Fibroblast of skin of scalp (primary cell): ENCODE measurements at places on chromosomes 1 and 21.
A peak's percentile ranks its signal among the peaks of the same experiment; 100 is the strongest.

- DNase-seq = peak; percentile 75
These were observed 505.1 kb upstream of the USP24 start for GRCh38 chr1:55720261-55720660.

DNA sequence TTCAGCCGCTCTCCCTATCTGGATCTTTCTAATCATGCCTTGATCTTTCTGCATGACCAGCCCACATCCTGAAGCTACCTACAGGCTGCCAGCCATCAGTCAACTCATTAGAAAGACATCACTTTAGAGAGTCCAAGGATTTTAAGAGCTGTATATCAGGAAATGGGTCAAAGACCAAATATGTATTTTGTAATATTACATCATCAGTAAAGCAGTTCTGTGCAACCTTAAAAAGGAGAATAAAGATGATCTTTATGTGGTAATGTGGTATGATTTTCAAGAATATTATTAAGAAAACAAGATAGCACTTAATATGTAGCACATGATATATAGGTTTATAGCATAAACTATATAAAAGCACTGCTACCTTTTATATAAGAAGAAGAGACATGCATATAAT, 47.6 kb downstream of the SLC30A7 start:
- peak; percentile 8 for DNase-seq

DNA sequence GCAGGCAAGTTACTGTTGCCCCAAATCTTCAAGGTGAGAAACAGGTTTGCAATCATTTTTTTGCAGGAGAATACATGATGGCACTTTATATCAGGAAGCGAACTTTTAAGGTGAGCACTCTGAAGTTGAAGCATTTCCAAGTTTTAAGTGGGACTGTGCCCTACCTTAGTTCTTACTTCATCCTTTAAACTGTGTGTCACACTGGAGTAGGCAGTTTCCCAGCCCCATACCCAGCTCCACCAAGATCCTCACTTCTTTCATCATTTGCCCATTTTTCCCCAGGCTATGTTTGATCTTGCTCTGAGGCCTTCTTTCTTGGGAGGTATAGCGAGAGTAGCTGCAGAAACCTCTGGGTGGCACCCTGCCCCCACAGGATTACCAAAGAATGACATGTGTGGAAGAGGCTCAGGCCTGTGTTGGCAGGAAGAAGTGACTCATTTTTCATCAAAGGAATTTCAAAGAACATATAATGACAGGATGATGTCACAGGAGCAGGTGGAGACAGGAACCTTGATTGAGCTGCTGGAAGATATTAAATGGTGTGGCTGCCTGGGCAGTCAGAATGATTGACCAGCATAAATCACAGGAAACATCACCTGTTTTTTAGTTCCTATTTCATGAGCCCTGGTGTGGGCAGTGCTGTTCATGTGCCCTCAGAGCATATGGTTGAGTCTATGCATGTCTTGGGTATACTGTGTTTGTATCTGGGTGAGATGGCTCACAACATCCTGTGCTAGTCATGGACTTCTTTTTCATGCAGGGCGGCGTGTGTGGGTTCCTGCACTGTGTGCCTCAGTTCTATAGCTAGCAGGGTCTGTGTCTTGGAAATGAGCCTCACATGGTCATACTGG, 20.8 kb upstream of the MACF1 start:
- peak; percentile 74 for DNase-seq

DNA sequence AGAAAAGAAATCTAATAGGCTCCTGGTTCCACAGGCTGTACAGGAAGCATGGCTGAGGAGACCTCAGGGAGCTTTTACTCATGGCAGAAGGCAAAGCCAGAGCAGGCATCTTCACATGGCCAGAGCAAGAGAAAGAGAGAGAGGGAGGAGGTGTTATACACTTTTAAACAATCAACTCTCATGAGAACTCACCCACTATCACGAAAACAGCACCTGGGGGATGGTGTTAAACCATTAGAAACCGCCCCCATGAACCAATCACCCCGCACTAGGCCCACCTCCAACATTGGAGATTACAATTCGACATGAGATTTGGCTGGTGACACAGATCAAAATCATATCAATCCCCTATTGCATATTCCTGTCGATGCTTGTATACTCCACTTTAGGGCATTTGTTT, 93.5 kb downstream of the MRPL39 start:
- DNase-seq = no peak

DNA sequence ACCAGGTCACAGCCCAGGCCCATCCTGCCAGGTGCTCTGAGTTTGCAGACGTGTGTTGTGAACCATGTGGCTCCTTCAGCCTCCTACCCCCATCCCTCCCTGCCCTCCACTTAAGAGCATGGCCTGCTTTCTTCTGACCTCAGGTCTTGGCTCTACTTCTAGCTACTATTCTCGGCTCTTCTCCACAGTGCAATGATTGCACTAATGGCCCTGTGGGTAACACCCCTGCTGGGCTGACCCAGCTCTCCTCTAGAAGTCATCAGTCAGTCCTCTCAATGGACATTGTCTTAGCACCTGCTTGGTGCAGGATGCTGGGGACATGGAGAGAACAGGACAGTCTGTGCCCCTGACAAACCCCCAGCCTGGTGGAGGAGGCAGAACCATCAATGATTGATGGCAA, 22.2 kb upstream of the IFFO2 start:
- DNase-seq = no peak

- peak; percentile 38 for DNase-seq
These were observed 849 bp downstream of the NFIA start for GRCh38 chr1:61083013-61083806.

DNA sequence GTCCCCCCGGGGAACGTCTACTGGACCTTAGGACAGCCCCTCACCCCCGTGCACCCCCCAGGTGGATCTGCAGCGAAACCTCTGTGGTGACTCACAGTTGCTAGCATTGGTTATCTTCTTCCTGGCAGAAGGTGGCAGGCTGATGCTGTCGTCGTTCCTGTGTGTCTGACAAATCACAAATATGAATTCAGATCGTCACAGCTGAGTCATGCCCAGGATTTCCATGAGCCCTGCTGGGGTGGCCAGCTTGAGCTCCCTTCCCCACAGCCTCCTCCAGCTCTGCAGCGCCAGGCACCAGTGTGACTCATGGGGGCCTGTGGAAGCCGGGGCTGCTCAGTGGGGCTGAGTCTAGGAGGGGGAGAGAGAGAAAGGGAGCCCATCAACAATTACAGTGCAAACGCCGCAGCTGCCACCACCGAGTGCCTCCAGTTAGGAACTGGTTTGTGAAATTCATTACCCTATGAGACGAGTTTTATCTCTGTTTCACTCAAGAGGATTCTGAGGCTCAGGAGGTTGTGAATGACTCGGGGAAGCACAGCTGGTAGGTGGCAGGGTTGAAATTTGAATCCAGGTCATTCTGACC, 197.9 kb downstream of the DYRK1A start:
- peak; percentile 99 for DNase-seq

- no peak for DNase-seq
These were observed 587 bp downstream of the NKAIN1 start for GRCh38 chr1:31238986-31239613.

GRCh38 chr21:40795313-40795712, 51.6 kb downstream of the DSCAM start:
- DNase-seq = no peak
